NCI-H2029 (cell line): ENCODE measurements at places on chromosomes 7 and 10.

DNA sequence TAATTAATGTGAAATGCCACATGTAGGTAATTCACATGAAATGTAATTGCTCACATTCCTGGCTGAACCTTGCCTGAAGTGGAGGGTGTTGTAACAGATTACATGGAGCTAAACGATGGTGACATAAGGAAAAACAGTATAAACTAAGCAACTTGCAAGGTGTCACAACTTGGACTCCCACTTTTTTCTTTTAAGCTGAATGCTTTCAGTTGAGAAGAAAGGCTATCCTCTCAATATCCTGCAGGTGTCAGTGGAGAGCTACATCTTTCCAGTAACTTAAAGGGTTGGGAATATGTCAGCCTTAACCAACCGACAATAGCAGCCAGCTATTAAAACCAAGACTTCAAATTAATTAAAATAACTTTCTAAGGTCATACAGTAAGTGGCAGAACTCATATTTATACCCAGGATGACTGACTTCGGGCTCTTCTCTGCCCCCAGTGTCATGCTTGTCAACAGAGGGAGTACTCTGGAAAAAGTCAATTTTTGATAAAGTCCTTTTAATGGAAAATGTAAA is 33.7 kb downstream of the NRBF2 start:
- peak; percentile 18 for DNase-seq

- no peak for DNase-seq
Measured at GRCh38 chr7:19558527-19558926, 150.3 kb downstream of the POLR1F start.

DNA sequence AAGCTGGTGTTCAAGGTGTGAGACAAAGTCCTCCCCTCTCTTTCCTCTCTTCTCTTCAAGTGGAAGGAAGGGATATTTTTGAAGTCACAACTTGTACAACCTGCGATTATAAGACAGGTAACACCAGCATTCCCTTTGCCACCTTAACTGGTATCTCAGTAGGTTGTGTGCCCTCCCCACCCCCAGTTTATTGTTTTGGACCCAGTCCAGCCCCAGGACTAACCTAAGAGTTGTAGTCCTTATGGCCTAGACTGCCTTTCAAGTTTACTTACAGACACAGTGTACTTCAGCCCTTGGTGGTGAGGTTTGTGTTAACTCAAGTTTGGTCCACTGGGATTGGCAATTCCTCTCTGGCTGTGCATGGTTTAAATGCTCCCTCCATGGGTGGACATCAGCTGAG is 26.8 kb upstream of the CYP2C8 start:
- no peak for DNase-seq

DNA sequence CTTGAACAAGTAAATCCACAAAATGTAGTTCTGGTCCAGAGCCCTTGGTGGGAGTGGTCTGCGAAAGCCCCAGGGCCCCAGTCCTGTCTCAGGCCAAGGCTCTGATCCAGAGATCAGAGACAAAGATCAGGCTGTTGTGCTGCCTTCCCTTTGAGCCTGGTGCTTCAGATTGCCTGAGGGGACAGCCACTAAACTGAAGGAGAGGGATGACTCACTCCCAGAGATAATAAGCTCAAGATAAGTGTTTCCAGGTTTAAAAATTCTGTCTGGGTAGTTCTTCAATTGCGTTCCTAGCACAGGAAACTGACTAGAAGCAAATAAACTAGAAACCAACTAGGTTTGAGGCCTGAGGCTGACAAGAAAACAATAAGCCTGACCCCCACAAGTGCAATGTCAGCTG is 190.2 kb downstream of the RAMP3 start:
- peak; percentile 41 for DNase-seq

DNA sequence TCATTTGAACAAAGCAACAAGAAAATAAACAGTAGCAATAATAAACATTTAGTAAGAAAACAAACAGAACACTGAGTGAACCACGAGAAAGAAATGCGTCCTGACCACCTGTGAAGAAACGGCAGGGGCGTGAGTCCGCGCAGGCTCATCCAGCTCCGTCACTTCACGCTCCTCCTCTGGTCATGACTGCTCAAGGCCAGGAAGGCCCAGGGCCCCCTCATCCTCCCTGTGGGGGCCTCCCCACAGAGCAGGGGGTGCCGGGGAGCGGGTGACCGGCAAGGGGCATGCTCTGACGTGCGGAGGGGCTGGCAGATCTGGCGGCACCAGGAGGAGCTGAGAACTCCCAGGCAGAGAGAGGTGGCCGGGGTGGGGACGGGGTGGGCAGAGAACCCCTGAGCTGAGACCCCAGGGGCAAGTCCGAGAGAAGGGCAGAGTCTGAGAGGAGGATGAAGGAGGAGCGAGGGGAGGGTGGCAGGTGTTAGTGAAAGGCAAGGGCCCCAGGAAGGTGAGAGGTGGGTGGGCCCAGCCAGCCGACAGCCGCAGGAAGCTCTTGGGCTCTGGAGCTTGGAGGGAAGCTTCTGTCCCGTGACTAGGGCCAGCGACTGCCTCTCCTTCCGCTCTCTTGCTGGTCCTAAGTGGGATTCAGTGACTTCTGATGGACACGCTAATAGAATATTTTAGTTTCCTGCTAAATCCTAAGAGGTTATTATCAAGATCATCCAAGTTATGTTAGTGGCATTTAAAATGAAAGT is 223.9 kb downstream of the TCERG1L start:
- DNase-seq, result no peak

- no peak for DNase-seq
Measured at GRCh38 chr7:64877714-64878610, 25.1 kb upstream of the ZNF273 start.

GRCh38 chr10:72315611-72316385 is 38.9 kb downstream of the DNAJB12 start:
- peak; percentile 42 for DNase-seq

- no peak for DNase-seq
Measured at GRCh38 chr7:20132585-20132984, 84.6 kb downstream of the MACC1 start.

GRCh38 chr10:20891338-20891714 is 5.8 kb downstream of the NEBL start:
- no peak for DNase-seq

DNA sequence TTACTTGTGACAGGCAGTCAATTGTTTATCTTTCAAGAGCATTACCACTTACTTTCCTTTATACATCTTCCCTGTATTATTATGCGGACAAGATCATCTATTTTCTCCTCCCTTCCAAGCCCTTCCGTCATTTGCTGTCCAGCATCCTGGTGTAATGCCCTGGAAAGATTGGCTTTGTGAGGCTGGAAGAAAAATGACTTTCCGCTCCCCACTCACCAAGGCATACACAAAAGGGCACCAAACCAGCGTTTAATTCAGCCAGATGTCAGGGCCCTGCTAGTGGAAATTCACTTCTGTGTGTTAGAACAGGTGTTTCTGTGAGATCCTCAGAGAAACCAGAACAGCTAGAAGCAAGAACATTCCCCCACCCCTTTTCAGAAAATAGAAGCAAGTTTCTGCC is 128.1 kb upstream of the NANOS1 start:
- no peak for DNase-seq

DNA sequence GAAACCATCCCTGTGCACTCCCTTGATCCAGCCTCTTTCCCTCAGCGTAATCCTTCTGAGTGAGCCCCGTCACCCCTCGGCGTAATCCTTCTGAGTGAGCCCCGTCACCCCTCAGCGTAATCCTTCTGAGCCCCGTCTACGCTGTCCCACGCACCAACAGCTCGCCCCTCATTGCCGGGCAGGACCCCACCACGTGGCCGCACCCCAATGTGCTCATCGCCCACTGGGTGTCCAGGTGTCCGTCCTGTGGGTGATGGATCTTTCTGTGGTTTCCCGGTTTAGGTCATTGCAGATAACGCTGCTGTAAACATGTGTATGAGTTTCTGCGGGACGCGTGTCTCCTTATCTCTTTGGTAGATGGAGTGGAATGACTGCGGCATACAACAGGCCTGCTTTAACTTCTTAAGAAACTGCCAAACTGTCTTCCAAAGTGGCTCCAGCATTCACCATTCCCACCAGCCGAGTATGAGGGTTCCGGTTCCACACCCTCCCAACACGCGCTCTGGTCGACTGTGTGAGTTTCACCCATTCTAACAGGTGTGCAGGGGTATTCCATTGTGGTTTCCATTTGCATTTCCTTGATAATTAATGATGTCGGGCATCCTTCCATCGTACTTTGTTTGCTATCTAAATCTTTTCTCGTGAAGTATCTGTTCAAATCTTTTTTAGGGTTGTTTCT is 42.1 kb upstream of the NKX6-2 start:
- no peak for DNase-seq

DNA sequence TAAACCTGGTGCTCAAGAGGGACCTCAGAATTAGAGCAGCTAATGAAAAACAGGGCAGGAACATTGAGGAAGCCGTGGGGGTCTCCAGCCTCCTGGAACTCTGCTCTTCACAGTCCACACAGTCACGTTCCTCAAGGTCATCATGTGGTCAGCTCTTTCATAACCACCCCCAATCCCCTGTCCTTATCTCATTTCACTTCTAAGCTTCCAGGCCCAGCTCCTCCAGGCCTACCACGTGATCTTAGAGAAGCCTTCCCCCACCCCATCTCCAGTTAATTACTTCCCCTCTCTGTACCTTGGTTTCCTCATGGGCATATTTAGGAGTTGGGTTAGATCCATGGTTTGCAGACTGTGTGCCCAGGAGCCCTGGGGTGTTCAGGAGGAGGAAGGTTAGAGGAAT is 106.4 kb upstream of the TCF7L2 start:
- DNase-seq, result no peak

- no peak for DNase-seq
Measured at GRCh38 chr10:132974249-132974796, 32.0 kb upstream of the CFAP46 start.

DNA sequence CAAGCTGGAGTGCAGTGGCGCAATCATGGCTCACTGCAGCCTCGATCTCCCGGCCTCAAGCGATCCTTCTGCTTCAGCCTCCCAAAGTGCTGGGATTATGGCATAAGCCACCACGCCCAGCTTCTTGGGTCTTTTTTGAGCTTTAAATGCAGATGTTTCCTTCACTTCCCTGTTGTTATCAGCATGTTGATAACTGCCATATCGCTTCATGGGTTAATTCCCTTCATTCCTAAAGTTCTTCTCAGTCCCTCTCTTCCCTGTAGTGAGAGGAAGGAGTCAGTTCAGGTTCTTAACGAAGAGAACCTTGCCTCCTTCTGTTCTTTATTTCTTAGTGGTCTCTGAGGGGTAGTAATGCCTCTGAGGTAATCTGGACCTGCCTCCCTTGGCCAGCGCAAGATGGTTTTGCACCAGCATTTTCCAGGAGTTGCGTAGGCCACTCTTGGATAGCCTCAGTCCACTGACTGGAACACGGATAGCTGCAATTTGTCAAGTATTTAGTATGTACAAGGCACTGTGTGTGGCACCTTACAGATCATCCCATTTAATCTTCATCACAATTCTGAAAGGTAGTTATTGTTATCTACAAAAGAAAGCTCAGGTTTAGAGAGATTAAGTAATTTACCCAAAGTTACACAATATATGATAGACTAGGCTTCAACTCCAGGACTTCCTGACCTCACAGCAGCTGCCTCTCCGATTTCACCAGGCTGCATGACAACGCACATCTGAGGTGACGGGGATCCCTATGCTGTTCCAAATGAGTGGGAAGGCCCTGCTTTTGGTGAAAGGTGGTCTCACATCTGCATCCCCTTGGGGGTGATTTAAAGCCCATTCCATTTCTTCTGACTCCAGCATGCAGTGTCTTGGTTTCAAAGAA is 60.5 kb downstream of the GATA3 start:
- no peak for DNase-seq

- no peak for DNase-seq
Measured at GRCh38 chr10:79070081-79070605, 1.4 kb downstream of the ZMIZ1 start.

- peak; percentile 23 for DNase-seq
Measured at GRCh38 chr10:16777473-16778370, 39.5 kb downstream of the RSU1 start.

DNA sequence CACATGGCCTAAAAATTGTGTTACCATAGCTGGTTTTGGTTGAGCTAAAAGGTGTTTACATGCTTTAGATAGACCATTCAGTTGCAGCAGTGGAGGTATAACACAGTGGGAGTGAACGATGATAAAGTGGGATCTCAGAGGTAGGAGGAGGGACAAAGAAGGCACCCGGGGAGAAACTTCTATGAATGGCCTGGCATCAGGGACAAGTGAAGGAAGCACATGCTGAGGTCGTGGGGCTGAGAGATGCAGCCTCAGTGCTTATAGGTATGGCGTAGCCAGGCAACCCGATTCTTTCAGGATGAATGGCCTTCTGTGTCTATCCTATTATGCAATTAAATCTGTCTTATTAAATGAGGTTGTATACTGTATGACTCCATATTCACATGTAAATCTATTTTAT is 3.9 kb upstream of the CDK6 start:
- no peak for DNase-seq

- no peak for DNase-seq
Measured at GRCh38 chr10:13767676-13768178, 181.0 kb downstream of the PRPF18 start.

- DNase-seq, result no peak
Measured at GRCh38 chr10:86220626-86221025, 146.0 kb downstream of the GRID1 start.

DNA sequence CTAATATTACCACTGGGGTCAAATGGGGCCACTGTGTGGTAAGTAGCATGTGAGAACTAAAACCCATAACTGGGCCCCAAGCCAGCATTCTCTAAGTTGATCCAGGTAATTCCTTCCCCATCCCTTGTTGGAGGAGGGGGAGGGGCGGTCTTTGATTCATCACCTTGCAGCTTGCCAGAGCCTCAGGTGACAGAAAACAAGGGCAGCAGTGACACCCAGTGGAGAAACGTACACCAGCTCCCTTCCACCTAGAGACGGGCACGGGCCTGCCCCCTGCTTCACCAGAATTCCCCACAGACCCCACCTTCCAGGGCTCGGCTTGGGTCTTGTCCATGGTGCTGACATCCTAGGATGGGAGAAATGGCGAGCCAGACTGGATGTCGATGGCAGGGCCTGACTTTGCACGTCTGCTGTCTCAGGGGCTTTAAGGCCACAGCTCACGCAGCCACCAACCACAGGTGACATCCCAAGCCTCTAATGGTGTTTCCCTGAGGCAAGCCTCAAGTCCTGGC is 102.0 kb downstream of the STRA8 start:
- DNase-seq, result peak; percentile 90

GRCh38 chr10:17181751-17182150 is 19.7 kb downstream of the TRDMT1 start:
- DNase-seq, result no peak

DNA sequence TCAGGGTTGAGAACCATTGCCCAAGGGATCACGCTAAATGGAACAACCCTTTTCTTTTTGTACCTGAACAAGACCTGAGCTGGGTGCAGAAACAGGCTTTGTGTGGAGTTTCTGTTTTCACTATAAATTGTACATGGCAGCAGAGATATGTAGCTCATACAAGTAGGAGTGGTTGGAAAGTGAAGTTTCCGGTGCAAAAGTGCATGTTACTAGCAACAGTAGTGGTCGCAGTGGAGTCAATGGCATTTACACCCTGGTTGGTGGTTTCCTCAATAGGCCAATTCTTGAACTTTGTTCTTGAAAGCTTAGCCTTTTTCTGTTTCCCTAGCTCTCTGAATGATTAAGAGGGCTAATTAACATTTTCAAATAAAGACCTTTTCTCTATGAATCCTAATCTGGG is 170.7 kb downstream of the NEBL start:
- no peak for DNase-seq

DNA sequence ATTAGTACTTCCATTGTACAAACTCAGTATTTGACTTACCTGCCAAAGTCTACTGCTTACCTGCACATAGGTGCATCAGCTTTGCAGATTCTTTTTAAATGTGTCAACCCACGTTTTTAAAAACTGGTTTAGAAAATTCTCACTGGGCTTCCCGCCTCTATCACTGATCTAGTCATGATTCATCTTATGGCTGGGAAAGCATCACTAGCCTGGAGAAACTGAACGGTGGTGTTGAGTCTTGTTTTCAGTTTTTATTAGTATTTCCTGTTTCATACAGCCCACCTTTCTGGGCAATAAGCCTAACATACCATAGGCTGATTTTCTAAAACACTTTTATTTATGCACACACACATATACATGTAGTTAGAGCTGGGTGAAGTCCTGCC is 19.7 kb downstream of the DOCK1 start:
- DNase-seq, result no peak
